ENCODE measurements at places on chromosomes 16 and 17.

- DNase-seq: no peak
These were observed 192.5 kb downstream of the ZNF423 start for GRCh38 chr16:49663081-49664065.

DNA sequence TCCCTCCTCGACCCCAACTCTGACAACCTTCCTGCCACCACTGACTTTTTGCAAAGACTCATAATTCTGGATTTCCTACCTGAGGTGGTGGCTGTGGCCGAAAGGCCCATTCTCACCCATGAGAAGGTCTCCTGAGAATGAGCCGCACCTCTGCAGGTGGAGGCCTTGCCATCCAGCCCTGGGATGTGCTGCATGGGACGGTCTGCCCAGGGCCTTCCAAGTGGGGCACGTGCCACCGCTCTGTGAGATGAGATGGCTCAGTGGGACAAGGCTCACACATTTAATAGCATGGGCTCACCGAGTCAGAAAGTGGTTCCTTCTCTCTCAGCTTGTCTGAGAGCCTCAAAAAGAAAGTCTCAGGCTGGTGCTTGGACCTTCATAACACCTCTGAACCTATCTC lies 112.8 kb downstream of the AMFR start:
- DNase-seq: no peak

DNA sequence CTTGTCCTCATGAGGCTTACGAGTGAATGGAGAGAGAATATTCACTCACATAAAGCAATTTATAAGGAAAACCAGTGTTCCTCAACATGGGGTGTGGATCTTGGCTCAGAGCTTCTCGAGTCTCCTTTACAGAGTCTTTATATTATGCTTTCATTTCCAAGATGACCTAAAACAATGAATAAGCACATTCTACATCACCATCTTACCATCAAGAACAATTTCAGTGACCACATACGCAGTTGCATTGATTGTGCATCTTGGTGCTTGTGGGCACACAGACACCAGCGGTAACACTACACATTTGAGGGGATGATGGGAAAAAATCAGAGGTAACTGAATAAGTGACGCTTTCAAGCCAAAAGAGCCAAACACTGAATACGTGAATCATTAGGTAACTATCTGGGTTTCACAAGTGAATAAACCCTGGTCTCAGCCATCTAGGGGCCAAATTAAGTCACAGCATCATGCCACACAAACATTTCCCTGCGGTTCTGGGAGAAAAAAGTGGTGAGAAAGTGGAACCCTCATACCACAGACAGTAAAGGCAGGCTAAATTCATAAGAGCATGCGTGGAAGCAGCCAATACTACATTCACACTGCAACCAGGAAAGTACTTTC lies 9.4 kb downstream of the CWC25 start:
- no peak for DNase-seq

DNA sequence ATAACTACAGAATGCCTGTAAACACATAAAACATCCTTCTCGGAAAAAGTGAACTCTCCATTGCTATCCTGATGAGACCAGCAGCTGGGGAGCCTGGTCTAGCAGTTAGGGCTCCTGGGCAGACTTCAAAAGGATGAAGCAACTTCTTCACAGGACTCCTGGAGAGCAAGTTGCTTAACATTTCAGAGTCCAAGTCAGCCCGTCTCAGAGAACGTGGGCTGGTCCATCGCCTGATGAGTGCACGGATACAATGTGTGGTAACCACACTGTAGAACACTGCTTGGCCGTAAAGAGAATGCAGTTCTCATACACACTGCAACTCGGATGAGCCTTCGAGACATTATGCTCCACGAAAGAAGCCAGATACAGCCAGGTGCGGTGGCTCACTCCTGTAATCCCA lies 52.7 kb downstream of the TMEM235 start:
- no peak for DNase-seq

DNA sequence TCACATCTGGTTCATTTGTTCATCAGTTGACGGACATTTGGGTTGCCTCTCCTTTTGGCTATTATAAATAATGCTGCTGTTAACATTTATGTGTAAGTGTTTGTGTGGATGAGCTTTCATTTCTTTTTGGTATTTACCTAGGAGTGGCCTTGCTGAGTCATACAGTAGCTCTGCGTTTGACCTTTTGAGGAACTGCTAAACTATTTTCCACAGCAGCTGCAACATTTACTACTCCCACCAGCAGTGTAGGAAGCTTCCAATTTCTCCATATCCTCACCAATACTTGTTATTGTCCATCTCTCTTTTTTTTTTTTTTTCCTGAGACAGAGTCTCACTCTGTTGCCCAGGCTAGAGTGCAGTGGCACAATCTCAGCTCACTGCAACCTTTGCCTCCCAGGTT lies 20.7 kb upstream of the PLCG2 start:
- no peak for DNase-seq

DNA sequence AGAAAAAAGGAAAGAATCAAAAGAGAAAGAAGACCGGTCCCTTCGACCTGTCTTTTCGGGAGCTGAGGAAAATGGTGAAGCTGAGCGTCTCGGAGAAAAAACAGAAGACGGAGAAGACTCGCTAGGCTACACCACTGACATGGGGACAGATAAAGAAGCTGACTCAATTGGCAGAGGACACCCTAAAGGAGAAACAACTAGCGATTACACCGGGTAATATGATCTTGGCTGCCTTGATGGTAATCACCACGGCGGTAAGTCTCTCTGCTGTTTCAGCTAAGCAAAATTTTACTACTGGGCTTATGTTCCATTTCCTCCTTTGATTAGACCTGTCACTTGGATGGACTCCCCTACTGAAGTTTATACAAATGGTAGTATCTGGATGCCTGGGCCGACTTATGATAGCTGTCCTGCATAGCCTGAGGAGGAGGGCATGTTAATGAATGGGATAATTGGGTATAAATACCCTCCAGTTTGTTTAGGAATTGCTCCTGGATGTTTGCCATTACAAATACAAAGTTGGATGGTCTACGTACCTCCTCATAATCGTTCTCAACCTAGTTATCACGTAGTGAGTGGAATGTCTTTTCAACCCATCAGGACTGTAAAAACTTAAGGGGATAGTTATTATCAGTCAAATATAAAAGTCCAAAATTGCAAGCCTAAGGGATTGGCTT lies 24.1 kb downstream of the ALOX15B start:
- DNase-seq: no peak

DNA sequence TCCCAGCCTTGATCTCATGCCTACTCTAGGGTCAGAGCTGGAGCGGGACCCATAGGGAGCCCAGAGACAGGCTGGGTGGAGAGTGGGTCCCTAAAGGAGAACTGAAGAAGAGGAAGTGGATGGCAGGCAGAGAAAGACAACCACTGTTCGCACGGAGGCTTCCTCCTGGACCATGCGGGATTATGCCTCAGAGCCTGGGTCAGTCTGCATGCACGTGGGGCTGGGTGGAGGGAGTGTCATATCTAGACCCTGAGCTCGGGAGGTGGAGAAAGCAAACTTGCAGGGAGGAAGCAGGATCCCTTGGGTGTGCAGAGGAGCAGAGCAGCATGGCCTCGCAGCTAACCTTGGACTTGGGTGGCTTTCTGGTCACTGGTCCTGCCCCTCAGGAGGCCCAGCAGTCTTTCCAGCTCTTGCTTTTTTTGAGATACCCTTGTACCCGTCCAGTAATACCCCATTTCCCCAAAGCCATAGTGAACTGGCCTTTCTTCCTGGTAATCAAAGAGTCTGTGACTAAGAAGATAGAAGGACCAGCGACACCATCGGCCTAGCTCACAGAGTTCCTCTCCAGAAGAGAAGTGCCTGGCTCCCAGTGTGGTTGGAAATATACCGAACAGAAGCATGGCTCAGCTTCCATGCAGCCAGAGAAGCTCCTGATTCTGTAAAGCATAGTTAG lies 344.2 kb downstream of the CPPED1 start:
- DNase-seq: peak; percentile 12

DNA sequence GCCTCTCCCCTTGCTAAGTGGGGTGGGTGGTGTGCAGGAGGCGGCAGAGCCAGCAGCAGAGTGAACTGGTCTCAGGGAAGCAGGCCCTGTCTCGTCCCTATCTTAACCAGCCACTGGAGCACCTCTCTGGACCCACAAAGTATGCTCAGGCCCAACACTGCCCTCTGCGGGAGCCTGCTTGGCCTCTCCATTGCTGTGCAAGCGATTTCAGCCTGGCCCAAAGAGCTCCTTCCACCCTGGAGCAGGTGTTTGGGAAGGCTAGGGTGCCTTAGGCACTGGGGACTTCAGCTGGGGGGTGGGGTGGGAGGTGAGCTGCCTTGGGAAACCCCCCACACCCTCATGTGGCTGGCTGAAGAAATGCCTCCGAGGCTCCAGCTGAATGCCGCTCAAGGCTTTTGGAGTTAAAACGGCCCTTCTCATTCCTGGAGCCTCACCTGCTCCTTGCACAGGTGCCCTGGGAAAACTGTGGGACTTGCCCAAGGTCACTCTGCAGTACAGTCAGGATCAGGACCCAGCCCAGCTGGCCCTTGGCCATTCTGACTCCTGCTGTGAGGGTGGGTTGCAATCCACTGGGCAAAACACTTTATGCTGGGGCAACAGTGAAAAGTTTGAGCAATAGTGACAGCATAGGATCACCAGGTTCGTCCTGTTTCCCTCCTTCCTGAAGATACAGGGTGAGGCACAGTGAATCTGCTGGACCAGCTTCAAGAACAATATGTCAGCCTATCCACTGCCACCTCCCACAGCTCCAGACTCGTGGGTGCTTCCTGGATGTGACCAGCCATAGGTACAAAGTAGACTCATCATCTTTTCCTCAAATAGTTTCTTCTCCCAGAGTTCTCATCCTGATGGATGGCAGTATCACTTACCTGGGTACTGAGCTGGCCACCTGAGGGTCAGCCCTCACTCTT lies 5.9 kb upstream of the UBE2O start:
- peak; percentile 22 for DNase-seq

DNA sequence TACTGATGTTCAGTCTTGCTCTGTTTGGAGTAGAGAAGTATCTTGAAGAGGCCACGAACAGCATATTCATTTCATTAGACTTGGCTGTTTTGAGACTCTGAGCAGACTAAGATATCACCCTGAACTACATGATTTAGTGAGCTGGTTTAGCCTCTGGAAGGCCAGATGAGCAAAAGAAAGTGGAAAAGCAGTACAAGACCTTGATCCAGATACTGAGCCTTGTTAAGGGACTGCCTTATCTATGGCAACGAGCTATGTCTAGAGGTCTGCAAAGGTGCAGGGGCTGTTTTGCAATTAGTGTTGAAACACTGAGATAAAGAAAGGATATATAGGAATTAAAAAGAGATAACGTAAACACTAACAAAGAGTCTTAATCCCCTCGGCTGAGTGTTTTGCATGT lies 231.4 kb downstream of the IRX3 start:
- no peak for DNase-seq

DNA sequence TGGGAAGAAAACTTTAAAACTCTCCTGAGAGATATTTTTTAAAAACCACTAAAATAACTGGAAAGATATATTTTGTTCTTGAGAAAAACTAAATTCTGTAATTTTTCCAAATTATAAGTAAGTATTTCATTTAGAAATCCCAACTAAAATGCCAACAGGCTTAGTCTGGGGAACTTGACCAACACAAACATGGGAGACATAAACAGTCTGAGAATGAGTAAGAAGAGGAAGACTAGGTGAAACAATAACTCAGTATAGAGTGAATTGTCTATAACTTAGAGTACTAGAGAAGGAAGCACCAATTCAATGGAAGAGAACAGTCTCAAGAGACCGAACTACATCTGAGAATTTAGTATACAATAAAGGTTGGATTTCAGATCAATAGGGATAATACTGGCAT lies 2.9 kb downstream of the CMTM1 start:
- DNase-seq: no peak

- DNase-seq: no peak
These were observed 1.0 kb upstream of the RRAD start for GRCh38 chr16:66926171-66926947.

GRCh38 chr17:34261568-34262337 lies 6.7 kb downstream of the CCL2 start:
- no peak for DNase-seq

GRCh38 chr17:74736513-74737298 lies at the start of gene RAB37:
RAB37 (plus strand) TSS chr17:74737256; CDS start chr17:74737273, 17 bp downstream.
- peak; percentile 71 for DNase-seq

DNA sequence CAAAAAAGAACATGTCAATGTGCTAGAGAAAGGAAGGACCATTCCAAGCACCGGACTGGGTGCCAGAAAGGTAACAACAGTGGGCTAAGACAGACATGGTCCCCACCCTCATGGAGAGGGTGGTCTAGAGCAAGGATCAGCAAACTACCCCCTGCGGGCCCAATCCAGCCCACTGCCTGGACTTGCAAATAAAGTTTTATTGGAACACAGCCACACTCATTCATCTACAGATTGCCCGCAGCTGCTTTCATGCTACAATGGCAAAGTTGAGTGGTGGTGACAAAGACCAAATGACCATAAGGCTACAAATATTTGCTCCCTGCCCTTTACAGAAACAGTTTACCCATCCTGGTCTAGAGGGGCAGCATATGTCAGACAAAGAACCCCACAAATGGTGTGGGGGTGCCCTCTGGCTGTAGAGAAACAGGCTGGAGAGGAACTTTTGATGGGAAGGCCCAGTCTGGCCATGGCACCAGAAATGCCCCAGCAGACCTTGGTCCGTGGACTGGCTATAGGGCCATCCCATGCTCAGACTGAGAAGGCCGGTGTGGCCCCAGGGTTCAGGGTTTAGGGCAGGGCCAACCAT lies 15.2 kb downstream of the CDH5 start:
- DNase-seq: no peak

GRCh38 chr17:40086150-40087044 lies 14.0 kb downstream of the NR1D1 start:
- peak; percentile 79 for DNase-seq

- DNase-seq: no peak
These were observed 279.3 kb upstream of the KIF2B start for GRCh38 chr17:53543472-53543871.

DNA sequence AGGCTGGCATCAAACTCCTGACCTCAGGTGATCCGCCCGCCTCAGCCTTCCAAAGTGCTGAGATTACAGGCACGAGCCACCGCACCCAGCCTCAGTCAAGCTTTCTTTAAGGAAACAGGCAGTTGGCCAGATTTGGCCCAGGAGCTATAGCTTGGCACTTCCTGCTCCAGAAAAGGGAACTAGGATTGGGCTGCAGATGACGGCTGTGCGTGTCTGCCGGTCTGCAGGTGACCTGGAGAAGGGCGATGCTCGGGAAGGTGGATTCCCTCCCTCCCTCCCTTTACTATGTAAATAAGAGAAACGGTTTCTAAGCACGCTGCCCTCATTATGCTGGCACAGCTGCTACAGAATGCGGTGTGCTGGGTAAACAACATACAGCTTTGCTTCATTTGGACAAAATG lies 215.9 kb downstream of the RPTOR start:
- DNase-seq: peak; percentile 42

All from CD4-positive, alpha-beta T cell treated with Interleukin-17A for 4 hours (primary cell).